Colonic mucosa (tissue), 4 donors: ENCODE measurements at places on chromosomes 11 and 22.

- DNase-seq = no peak
Observed at GRCh38 chr11:96949464-96949863, 559.7 kb downstream of the JRKL start.

DNA sequence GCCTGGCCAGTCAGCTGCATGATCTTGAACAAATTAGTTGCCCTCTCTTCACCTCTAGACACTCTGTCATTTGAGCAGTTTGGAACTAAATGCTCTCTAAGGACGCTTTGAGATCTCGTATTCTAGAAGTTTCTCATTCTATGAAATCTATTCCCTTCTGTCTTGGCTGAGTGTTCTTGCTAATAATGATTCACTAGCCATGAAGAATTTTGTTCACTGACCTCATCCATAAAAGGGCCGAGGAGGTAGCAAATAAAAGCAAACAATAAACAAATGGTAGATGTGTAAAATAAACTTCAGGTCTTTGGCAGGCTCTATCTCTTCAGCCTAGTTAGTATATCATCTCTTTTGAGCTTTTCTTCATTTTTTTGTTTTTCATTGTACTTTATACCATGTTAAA is 76.6 kb downstream of the USP35 start:
- DNase-seq = no peak

GRCh38 chr22:38114484-38115398 is 4.3 kb upstream of the BAIAP2L2 start:
- DNase-seq = peak; percentile 88

GRCh38 chr11:8069771-8070170 is 11.2 kb upstream of the TUB start:
- DNase-seq = no peak

- DNase-seq = no peak
Observed at GRCh38 chr11:130602641-130603334, 154.3 kb downstream of the ADAMTS15 start.

GRCh38 chr22:32686354-32686753 is 115.2 kb upstream of the TIMP3 start:
- DNase-seq = no peak

GRCh38 chr11:36602135-36602534 is 4.1 kb upstream of the RAG2 start:
- DNase-seq = no peak

DNA sequence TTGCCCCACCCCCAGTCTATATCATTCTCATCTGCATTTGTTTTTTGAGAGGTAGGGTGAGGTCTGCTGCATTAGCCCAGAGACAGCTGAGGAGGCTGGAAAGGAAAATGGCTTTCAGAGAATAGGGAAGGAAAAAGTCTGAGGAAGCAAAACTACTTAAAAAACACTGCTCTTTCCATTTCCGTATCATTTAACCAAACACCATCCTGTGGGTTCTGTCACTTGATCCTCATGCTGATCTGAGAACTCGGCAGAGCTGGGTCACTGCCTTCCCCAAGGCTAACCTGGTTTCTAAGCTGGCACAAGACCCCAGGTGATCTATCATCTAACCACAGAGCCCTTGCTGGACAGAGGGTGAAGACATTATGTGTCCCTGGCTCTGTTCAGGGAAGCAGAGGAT is 1.2 kb downstream of the FOLR2 start:
- DNase-seq = no peak

DNA sequence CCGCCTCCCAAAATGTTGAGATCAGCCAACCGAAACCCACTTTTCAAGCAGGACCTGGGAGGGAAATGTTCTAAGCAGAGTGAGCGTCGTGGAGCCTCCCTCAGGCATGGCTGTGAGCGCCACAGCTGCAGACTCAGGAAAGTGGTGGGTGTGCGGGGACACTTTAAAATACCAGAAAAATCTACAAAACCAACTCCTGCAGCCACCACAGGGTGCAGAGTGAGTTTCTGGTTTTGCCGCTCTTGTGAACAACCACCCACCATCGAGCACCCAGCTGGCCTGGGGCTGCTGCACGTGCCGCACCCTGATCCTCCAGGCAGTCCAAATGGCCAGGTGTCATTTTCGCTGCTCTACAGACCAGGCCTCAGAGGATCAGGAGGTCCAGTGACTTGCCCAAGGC is 46.9 kb downstream of the CELSR1 start:
- no peak for DNase-seq

DNA sequence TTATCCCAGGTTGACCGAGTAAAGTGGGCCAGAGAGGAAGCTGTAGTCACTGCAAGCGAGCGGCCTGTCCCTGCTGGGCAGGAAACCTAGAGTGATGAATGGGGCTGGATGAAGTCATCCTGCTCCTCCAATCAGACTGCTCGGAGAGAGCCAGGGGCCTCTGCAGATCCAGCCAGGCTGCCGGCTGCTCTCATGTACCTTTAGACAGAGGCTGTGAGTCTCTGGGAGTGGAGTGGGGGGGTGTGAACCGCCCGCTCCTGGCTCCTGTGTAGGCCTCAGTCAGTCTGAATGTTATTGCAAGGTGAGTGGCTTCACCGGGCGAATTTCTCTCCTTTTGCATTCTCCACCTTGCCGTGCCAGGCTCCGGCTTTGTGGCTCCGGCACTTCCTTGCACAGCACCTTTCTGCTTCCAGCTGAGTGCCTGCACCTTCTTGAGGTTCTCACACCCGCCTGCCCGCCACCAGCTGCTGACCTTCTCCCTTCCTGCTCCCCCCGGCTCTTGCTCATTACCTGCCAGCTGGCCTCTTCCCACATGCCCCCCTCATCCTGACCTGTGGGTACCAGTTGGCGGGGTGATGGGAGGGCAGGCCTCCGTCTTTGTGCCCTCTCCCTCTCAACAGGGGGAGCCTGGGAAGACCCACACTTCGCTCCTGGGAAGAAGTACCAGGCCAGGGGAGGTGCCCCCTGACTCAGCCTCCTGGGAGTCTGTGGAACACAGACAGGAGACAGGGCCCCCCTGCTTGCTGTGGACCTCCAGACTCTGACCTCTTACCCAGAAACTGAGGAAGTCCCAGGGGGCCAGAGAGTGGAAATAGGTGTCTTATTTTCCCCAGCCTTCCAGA is 79.9 kb downstream of the GRAMD1B start:
- DNase-seq = no peak
